ENCODE measurements at places on chromosomes 5 and 9. TPM values are rescaled to one million over a fixed set of nuclear protein-coding genes. Genes with fewer than 3 reads are reported as not detected.

Gene LHX3
- not detected for total RNA-seq

- no peak for DNase-seq
- no peaks in the 10 kb centered on the region for H3K36me3 ChIP-seq
- H3K27ac ChIP-seq, result no peak overlapping the region
- H3K4me1 ChIP-seq, result peaks cover 24% of the 10 kb centered on the region
Observed at GRCh38 chr9:71821405-71821804, 53.1 kb upstream of the CEMIP2 start.

DNA sequence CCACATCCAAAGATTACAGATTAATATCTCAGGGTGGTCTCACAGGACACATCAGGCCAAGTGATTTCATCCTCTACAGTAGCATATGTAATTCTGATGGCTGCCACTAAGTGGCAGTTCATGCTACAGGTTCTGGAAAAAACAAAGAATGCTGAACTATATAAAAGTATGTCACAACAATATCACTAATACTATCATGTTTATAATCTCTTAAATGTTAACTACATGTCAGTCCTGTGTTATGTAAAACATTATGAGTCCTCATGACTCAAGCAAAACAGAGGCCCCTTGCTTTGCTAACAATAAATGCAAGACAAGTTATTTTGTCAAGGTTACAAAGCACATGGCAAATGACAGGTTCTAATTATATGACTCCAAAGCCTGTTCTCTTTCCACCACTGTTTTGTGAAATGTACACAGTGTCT lies 233.2 kb downstream of the FBXL17 start:
- H3K4me3 ChIP-seq, result no peak overlapping the region
- H3K27ac ChIP-seq, result no peak overlapping the region
- no peaks in the 10 kb centered on the region for H3K27me3 ChIP-seq
- DNase-seq, result no peak
- H3K36me3 ChIP-seq, result peaks cover 20% of the 10 kb centered on the region

DNA sequence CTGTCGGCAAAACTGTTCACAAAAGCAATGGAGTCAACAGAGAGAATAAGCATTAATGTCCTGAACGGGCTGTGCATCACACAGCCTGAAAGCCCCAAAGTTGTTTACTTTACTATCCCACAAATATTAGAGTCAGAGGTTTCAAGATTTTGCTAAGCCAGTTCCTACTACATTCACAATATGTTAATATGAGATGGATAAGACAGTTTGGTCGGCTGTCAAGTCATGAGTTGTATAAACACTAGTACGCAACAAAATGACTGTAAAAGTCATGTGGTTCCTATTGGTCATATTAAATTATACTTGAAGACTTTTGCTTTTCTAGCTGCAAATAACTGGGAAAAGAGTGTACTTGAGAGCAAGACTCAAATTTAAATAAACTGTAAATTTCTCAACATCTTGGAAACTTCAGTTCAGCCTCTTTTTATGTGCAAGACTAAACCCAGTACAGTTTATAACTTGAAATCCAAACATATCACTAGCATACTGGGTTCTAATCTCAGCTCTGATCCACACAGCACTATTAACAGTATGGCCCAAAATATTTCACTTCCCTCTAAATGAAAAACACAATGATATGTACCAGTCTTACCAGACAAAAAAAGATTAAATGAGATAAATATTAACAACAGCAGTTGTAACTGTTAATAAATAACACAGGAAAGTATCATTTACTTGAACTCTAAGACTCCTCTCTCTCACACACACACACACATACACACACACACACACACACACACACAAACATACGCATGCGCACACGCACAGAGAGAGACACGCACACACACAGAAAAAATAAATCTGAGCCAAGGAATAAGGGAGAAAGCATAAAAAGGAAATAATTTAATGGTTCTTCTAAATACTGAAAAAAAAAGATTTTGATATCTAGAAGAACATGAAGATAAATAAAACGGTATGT lies 33.1 kb downstream of the FANCC start:
- no peak for DNase-seq
- no peaks in the 10 kb centered on the region for H3K4me1 ChIP-seq
- no peak overlapping the region for H3K27ac ChIP-seq
- H3K27me3 ChIP-seq, result no peaks in the 10 kb centered on the region
- no peak overlapping the region for H3K4me3 ChIP-seq

Data from activated B cell treated with CpG ODN at 0.5 μM for 24 hours (primary cell).